ENCODE measurements at places on chromosomes 6 and 20. TPM values are rescaled to one million over a fixed set of nuclear protein-coding genes. Genes with fewer than 3 reads are reported as not detected.

The SLC26A8 gene
- not detected for total RNA-seq

The DYNLT1 gene
- total RNA-seq, result 46.0 TPM

GRCh38 chr6:111354758-111355555, 128.1 kb downstream of the REV3L start:
- no peak overlapping the region for H3K4me3 ChIP-seq
- DNase-seq, result no peak
- H3K27ac ChIP-seq, result no peak overlapping the region
- H3K4me1 ChIP-seq, result no peaks in the 10 kb centered on the region

DNA sequence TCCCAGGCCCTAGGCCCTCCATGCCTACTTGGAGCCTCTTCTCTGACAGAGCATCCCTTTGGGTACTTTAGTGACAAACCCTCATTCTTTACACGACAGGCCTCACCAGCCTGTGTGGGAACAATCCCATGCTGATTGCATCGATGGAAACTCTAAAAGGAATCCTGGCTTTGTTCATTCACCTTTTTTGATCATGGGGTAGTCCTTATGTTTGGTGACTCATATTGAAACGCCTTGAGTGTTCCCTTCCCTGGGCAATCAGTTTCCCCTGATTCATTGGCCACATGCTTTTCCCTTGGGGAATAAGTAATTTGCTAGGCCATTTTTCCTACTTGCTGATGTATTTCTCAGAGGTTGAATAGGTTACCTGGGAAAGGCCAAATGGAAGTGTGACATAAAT, 14.7 kb upstream of the TNFAIP3 start:
- H3K36me3 ChIP-seq, result no peaks in the 10 kb centered on the region
- no peak for DNase-seq
- H3K27ac ChIP-seq, result no peak overlapping the region
- no peak overlapping the region for H3K4me3 ChIP-seq

Data from muscle of leg (tissue), 16 donors.